Stimulated activated naive B cell treated with anti-CD40 and anti-IgM and Interleukin-4, amounts not matched to agents 10 μg/mL and 1 μg/mL and 100 μg/mL, for 72 hours (primary cell): ENCODE measurements at places on chromosomes 4 and X.
A peak's percentile ranks its signal among the peaks of the same experiment; 100 is the strongest.

DNA sequence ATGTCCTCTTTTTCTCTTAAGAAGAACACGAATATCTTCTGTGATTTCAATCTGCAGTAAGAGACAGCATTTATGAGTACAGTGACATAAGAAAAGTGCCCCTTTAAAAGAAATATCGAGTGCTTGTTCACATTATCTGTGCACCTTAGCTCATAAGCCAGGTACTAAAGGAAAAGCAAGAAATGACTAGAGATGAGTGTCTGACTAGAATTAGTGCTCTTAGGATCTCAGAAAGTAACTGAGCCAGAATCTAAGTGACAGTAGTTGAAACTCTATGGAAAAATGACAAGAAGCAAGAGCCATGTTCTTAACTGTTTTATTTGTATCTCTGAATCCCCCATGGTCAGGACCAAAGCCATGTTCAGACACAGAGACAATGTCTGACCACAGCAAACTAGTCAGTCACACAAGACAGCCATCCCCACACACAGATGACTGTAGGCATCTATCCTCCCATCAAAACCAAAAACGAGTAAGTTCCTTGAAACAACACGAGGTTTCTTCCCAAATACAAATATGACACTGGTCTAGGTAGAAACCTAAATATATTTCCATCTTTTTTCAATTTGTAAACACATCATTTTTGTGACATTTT is 36.8 kb downstream of the ACSL4 start:
- no peaks in the 10 kb centered on the region for H3K27me3 ChIP-seq
- no peaks in the 10 kb centered on the region for H3K36me3 ChIP-seq
- no peaks in the 10 kb centered on the region for H3K4me1 ChIP-seq
- H3K27ac ChIP-seq, result no peak overlapping the region
- no peak overlapping the region for H3K4me3 ChIP-seq
- DNase-seq, result no peak

DNA sequence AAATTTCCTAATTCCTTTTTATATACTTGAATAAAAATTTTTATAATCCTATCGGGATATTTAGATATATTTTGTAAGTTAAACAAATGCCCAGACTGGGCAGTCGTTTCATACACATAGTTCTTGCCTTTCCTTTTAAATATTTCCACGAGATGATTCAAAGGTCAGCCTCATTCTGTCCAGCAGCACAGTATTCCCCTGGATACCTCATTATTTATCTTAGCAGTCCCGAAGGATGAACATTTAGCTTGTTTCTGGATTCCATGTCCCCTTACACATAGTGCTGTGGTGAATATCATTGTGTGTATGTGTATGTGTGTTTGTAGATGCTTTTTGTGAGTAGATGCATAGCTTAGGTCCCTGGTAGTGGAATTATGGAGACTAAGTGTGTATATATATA is 38.3 kb downstream of the RAPGEF2 start:
- no peaks in the 10 kb centered on the region for H3K27me3 ChIP-seq
- no peak overlapping the region for H3K27ac ChIP-seq
- H3K4me1 ChIP-seq, result peaks cover 20% of the 10 kb centered on the region

GRCh38 chr4:178142724-178143123 is 700.5 kb upstream of the AGA start:
- H3K4me1 ChIP-seq, result no peaks in the 10 kb centered on the region
- no peak overlapping the region for H3K4me3 ChIP-seq
- H3K36me3 ChIP-seq, result no peaks in the 10 kb centered on the region
- H3K27ac ChIP-seq, result no peak overlapping the region
- H3K27me3 ChIP-seq, result no peaks in the 10 kb centered on the region

DNA sequence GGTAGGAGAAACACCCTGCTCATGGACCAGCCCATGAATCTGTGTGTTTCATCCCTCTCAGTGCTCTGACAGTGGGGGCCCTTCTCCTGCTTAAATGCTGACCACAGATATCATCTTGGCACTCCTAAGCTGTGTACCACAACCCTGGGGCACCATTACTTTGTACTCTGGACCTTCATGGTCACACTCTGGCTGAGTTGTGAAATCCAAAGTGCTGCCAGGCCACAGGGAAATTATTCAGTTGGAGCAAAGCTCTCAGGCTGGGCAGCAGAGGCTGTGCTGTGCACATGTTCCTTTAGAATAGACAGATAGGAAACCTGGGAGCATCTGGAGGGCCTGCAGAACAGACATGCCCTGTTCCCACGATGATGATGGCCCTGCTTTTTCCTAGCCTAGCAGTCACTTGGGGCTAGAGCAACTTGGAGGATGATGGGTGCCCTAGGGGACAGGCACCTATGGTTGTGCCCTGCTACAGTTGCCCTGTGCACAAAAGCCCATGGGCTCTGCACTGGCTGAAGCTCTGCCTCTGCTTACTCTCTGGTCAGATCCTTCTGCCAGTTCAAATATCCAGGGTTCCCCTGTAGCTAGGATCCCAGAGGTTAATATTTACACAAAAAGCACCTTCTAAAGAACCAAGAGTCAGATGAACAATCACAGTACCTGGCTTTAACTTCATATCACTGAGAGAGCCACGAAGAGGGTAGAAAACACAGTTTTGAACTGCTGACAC is 48.5 kb upstream of the CDX4 start:
- H3K27me3 ChIP-seq, result peaks cover 19% of the 10 kb centered on the region
- no peak overlapping the region for H3K4me3 ChIP-seq
- no peak for DNase-seq
- H3K36me3 ChIP-seq, result no peaks in the 10 kb centered on the region

- peaks cover 24% of the 10 kb centered on the region for H3K27me3 ChIP-seq
- H3K27ac ChIP-seq, result peak overlapping the region; percentile 22
- H3K4me1 ChIP-seq, result peaks cover 8% of the 10 kb centered on the region
- peaks cover 5% of the 10 kb centered on the region for H3K36me3 ChIP-seq
- no peak for DNase-seq
Observed at GRCh38 chr4:120921456-120922380, 808 bp downstream of the PRDM5 start.

DNA sequence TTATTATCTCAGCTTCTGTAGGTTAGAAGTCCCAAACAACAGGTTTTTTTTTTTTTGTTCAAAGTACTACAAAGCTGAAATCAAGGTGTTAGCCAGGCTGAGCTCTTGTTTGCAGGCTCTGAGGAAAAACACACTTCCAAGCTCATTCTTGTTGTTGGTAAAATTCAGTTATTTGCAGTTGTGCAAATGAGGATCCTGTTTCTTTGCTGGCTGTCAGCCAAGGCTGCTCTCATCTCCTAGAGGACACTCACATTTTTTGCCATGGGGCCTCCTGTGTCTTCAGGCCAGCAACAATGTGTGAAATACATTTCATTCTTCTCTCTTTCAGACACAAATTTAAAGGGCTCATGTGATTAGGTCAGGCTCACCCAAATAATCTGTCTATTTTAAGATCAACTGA is 60.3 kb upstream of the HSD17B10 start:
- no peak overlapping the region for H3K4me3 ChIP-seq
- H3K36me3 ChIP-seq, result no peaks in the 10 kb centered on the region
- no peak overlapping the region for H3K27ac ChIP-seq
- H3K4me1 ChIP-seq, result no peaks in the 10 kb centered on the region
- no peak for DNase-seq
- peaks cover 11% of the 10 kb centered on the region for H3K27me3 ChIP-seq

- no peaks in the 10 kb centered on the region for H3K36me3 ChIP-seq
- H3K4me1 ChIP-seq, result peaks cover 13% of the 10 kb centered on the region
- no peaks in the 10 kb centered on the region for H3K27me3 ChIP-seq
- H3K4me3 ChIP-seq, result no peak overlapping the region
- no peak for DNase-seq
Observed at GRCh38 chrX:154819771-154820341, 14.6 kb upstream of the MPP1 start.

DNA sequence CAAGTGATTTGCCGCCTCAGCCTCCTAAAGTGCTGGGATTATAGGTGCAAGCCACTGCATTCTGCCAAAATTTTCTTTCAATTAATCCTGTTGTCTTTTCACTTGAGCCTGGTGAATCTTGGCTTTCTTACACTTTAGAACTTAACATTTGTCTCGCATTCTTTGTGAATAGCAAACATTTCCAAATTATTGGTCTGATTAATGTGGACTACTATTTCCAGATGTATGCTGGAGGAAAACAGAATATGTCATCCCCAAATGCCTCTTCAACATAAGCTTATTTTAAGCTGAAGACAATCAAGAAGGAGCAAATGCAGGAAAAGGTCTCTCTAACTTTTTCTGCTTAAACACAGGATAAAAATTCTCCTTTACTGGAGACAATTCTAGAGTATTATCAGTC is 233.4 kb downstream of the PPP4R3C start:
- no peaks in the 10 kb centered on the region for H3K4me1 ChIP-seq
- no peak for DNase-seq
- H3K36me3 ChIP-seq, result no peaks in the 10 kb centered on the region
- H3K27me3 ChIP-seq, result no peaks in the 10 kb centered on the region
- H3K27ac ChIP-seq, result no peak overlapping the region

- no peak overlapping the region for H3K4me3 ChIP-seq
- no peaks in the 10 kb centered on the region for H3K4me1 ChIP-seq
- DNase-seq, result no peak
- no peaks in the 10 kb centered on the region for H3K36me3 ChIP-seq
- no peak overlapping the region for H3K27ac ChIP-seq
Observed at GRCh38 chrX:132188175-132188574, 31.1 kb downstream of the RAP2C start.

DNA sequence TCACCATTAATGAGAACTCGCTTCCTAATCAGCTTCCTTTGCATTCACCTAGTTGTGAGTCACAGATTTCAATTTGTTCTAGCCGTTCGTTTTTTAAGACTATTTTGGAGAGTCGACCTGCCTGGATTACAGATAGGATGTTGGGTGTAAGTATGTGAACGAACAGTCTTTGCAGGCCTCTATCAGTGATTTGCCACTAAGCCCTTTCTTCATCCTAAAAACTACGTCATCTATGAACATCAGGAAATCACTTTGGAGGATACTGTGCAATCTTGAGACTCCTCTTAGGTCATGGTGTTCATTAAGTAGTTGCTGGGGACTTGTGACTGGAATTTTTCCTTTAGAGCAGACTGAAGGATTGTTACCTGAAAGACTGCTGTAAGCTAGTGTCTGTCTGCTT is 1.1 kb downstream of the POLA1 start:
- H3K36me3 ChIP-seq, result peaks cover 4% of the 10 kb centered on the region
- peak overlapping the region; percentile 92 for H3K27ac ChIP-seq
- peaks cover 6% of the 10 kb centered on the region for H3K4me1 ChIP-seq
- no peaks in the 10 kb centered on the region for H3K27me3 ChIP-seq

DNA sequence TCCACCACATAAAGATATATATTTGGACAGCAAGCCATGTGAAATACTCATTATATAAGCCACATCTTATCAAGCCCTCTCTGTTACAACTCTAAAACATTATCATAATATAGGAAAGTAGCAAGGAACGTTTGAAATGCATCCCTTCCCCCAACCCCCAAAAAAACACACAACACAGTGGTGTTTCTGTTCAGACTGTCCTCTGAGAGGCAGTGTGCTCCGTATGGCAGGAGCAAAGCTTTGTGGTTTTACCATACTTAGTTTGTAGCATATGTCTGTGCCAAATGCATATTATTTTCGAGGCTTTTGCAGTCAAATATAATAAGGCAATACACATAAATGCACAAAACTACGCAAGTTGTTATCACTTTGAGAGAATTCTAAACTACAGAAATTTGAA is 194.2 kb downstream of the RAPGEF2 start:
- no peak for DNase-seq
- H3K36me3 ChIP-seq, result no peaks in the 10 kb centered on the region
- peaks cover 4% of the 10 kb centered on the region for H3K4me1 ChIP-seq
- no peaks in the 10 kb centered on the region for H3K27me3 ChIP-seq
- H3K4me3 ChIP-seq, result no peak overlapping the region

DNA sequence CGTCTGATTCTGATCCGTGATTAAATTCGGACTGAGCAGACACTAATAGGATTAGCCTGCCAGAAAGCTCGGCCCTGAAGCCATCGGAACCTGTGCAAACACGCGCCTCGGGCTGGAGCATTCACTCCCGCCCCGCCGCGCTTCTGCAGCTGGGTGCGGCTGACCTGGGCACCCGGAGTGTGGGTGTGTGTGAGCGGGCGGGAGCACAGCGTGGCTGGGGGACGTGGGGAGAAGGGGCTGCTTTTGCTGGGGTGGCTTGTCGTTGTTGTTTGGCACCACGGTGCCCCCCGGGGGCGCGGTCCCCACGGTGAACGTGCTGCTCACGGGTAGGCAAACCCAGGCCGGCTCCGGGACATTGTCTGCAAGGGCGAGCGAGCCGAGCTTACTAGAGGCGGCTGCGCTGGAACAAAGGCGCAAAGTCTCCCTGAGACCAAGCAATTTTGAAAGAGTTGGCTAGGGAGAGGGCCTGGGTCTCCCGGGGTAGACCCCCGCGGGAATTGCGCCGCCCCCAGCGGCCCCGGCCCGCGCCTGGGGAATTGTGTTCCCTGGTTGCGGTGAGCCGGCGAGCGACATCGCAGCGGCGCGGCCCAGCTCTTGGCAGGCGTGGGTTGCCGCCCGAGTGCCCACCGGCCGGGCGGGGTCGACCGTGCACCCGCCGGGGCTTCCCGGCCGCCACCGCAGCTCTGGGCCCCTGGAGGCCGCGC is 1.4 kb downstream of the MAMLD1 start:
- H3K27ac ChIP-seq, result peak overlapping the region; percentile 25
- H3K27me3 ChIP-seq, result peaks cover 30% of the 10 kb centered on the region
- DNase-seq, result peak; percentile 27
- peaks cover 23% of the 10 kb centered on the region for H3K4me1 ChIP-seq
- no peaks in the 10 kb centered on the region for H3K36me3 ChIP-seq

GRCh38 chrX:120477453-120477852 is 8.4 kb upstream of the LAMP2 start:
- H3K36me3 ChIP-seq, result no peaks in the 10 kb centered on the region
- no peak overlapping the region for H3K27ac ChIP-seq
- H3K4me3 ChIP-seq, result no peak overlapping the region
- H3K4me1 ChIP-seq, result no peaks in the 10 kb centered on the region

GRCh38 chr4:24913119-24913485 is 260 bp upstream of the CCDC149 start:
- peak overlapping the region; percentile 72 for H3K4me3 ChIP-seq
- H3K27ac ChIP-seq, result no peak overlapping the region
- H3K27me3 ChIP-seq, result peaks cover 38% of the 10 kb centered on the region
- no peak for DNase-seq

DNA sequence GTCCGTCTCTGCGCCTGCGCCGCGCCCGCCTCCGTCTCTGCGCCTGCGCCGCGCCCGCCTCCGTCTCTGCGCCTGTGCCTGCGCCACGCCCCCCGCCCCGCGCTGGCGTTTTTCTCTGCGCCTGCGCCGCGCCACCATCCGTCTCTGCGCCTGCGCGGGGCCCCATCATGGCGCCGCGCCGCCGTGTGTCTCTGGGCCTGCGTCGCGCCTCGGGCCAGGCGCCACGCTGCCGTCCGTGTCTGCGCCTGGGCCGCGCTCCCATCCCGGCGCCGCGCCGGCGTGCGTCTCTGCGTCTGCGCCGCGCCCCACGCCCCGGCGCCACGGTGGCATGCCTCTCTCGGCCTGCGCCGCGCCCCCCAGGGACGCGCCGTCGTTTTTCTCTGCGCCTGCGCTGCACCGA is 51.8 kb upstream of the DUX4 start:
- no peak overlapping the region for H3K27ac ChIP-seq
- no peaks in the 10 kb centered on the region for H3K4me1 ChIP-seq
- no peak for DNase-seq

GRCh38 chr4:4200624-4201023 is 26.1 kb downstream of the OTOP1 start:
- H3K36me3 ChIP-seq, result no peaks in the 10 kb centered on the region
- H3K4me3 ChIP-seq, result no peak overlapping the region
- H3K4me1 ChIP-seq, result no peaks in the 10 kb centered on the region
- peaks cover 24% of the 10 kb centered on the region for H3K27me3 ChIP-seq
- no peak overlapping the region for H3K27ac ChIP-seq
